ENCODE measurements at places on chromosomes 11 and 22.

GRCh38 chr11:12160680-12161079 is 50.3 kb downstream of the MICAL2 start:
- no peak for ATAC-seq

DNA sequence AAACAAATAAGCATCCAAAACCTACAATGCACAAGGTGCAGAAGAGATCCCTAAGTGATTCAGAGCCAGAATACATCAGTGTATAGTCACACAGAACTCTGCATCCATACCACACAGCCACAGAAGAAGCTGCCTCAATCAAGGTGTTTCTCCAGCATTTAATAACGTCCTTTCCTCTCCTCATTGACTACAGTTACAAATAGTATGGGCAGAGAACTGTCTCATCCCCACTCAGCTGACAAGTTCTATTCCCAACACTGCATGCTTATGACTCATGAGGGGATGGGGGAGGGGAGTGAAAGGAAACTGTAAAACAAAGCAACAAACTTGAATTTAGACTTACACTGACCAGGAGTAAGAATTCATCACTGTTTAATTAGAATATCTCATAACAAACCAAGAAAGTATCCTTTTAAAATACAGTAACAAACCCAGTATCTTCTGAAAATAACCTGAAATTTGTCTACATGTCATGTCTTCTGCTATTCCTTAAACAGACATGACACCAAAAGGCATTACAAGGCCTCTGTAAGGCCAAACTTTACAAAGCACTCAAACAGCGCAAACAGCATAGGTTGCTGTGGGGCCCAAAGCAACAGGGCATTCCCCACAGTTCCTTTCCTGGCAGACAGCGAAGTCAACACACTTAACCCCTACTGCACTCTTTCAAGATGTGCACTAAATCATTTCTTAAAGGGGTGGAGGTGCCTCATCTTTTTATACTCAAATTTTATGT is 29.3 kb downstream of the CELF1 start:
- peak; percentile 80 for ATAC-seq

DNA sequence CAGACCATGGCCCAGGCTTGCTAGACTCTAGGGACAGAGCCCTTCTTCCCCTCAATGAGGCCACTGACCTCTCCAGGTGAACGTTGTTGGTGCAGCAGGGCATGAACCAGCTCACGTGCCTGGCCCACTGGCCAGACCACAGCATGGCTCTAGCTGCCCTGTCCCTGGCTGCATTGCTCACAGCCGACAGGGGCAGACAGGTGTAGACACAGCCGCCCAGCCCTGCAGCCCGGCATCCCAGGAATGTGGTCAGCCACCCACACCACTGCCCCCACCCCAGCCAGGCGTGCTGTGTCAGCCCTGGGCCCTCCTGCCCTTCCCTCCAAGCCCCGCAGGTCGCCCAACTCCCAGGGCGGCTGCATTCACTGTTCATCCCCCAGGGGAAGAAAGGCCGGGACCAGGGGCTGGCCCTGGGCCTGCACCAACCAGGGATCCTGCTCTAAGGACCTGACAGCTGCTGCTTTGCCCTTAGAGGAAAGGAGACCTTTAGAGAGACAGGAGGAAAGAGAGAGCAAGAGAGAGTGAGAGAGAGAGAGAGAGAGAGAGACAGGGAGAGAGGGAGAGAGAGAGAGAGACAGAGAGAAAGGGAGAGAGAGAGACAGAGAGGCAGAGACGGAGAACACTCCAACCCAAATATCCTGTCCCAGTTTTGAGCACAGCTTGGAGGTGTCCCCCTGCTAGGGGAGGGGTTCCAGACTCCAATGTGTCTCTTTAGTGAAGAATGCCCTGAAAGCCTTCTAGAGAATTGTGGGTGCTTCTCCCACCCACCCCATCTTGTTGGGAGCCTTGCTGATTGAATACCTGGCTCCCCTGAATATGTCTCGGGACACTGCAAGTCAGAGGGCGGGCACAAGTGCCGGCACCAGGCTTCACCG is 44.2 kb upstream of the LINC01488 start:
- ATAC-seq = no peak

DNA sequence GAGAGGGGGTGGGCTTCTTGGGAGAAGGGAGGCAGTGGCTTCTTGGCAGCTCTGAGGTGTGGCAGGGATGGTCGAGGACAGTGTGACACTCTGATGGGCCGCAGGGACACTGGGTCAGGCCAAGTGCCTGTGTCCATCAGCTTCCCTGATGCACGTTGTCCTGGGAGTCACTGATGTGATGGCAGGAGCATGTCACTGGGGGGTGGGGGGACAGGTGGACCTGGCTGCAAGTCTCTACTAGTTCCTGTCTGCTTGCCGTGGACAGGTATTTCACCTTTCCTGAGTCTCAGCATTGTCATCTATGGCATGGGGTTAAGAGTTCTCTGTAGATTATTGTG is 592.9 kb downstream of the TBC1D22A start:
- no peak for ATAC-seq

DNA sequence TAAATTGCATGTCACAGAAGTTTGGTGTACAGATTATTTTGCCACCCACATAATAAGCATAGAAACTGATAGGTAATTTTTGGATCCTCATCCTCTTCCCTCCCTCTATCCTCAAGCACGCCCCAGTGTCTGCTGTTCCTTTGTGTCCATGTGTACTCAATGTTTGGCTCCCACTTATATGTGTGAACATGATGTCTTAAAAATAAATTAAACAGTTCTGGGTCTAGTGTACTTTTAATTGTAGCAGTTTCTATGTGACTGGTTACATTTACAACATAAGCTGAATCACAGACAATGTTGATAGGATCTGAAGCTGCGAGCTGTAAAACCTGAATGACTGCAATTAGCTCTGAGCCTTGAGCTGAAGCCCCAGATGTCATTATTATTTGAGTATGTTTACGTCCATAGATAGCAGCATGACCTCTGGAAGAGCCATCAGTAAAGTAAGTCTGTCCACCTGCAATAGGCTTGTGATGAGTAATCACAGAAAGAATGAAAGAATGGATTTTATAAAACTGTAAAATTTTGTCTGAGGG is 29.7 kb downstream of the OR10A6 start:
- ATAC-seq = no peak

GRCh38 chr11:126254819-126255218 is 13.9 kb downstream of the SRPRA start:
- ATAC-seq = no peak

DNA sequence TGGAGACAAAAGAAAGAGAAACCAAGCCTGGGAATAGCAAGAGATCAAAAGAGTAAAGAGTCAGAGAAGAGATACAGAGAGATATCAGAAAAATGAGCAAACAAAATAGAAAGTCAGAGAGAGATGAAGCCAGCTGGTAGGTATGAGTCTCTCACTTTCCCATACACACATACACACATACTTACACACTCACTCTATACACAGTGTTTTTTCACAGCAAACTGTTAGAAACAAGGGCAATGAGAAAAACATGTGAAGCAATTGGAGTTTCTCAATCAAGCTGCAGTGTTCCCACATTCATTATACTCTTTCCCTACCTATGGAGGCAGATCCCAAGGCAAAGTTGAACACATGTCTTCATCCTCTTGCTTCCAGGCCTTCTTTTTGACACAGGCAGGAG is 2.6 kb upstream of the NLRP10 start:
- ATAC-seq = no peak

GRCh38 chr22:39731481-39731880 is 160.9 kb downstream of the CACNA1I start:
- ATAC-seq = no peak

GRCh38 chr11:120646206-120646605 is 134.7 kb downstream of the GRIK4 start:
- no peak for ATAC-seq

- no peak for ATAC-seq
Measured at GRCh38 chr11:63242089-63242781, 1.2 kb downstream of the SLC22A25 start.

- no peak for ATAC-seq
Measured at GRCh38 chr11:39144351-39145130, 2314.9 kb downstream of the LRRC4C start.

- ATAC-seq = peak; percentile 47
Measured at GRCh38 chr22:39931251-39931650, 28.9 kb upstream of the TMA7B start.

GRCh38 chr22:23137905-23138561 is 3.8 kb downstream of the RSPH14 start:
- peak; percentile 14 for ATAC-seq

GRCh38 chr11:69383372-69384250 is 89.7 kb downstream of the MYEOV start:
- no peak for ATAC-seq

GRCh38 chr22:43185860-43186261 is 1.1 kb downstream of the TTLL12 start:
- no peak for ATAC-seq

DNA sequence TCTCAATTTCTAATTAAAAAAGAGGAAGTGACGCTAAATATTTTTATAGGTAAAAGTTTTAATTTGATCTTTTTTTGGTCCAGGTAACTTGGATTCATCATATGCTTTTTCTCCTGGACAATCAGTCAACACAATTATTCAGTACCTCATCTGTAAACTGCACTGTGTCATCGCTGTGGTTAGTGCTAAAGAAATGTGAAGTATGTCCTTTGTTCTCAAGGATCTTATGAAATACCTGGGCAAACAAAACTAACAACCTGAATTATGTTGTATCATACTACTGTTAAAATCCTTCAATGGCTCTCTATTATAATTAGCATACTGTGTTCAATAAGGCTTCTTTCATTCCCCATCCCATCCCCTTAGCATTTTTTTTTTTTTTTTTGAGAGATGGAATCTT is 19.9 kb upstream of the SCN3B start:
- ATAC-seq = no peak

DNA sequence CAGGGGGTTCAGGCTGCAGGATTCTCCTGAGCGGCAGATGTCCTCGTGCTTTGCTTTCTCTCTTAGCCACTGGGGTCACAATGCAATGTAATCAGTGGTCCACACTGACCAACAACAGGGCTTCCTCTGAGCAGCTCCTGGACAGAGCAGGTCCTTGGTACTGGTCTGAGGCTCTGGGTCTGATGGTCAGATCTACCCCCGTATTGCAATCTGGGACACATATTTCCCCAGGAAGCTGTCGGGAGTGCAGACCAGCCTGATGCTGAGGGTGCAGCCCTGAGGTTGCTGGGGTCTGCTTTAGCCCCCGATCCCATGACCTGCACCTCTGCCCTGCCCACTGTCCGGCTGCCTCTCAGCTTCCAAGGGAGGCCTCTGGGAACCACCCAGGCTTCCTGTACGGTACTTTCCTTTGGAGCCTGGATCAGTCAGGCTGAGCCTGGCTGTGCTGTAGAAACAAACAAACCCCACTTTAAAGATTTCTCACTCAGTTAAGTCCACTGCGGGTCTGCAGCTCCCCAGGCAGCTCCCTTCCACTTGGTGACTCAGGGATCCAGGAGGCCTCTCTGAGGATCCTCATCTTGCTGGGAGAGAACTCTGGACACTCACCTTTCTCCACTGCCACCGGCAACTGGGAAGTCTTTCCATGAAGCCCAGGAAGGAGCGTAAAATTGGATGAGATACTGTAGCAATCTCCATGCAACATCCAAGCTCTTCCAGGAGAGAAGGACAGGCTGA is 1046.6 kb downstream of the TBC1D22A start:
- ATAC-seq = no peak

DNA sequence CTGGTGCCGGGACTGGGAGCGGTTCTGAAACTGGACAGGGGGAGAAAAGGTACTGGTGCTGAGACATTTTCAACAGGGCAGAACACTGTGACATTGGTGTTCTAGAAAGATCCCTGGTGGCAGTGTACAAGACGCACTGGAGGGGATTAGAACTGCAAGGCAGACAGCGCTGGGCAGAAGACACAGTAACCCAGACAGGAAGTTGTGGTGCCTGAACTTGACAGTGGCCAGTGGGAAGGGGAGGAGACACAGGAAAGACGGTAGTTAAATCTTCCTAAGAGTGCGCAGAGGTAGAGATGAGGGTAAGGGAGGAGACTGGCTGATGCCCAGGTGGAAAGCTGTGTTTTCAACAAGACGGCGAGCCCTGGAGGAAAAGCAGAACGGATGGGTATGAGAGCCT is 24.5 kb downstream of the FAM227A start:
- peak; percentile 48 for ATAC-seq

DNA sequence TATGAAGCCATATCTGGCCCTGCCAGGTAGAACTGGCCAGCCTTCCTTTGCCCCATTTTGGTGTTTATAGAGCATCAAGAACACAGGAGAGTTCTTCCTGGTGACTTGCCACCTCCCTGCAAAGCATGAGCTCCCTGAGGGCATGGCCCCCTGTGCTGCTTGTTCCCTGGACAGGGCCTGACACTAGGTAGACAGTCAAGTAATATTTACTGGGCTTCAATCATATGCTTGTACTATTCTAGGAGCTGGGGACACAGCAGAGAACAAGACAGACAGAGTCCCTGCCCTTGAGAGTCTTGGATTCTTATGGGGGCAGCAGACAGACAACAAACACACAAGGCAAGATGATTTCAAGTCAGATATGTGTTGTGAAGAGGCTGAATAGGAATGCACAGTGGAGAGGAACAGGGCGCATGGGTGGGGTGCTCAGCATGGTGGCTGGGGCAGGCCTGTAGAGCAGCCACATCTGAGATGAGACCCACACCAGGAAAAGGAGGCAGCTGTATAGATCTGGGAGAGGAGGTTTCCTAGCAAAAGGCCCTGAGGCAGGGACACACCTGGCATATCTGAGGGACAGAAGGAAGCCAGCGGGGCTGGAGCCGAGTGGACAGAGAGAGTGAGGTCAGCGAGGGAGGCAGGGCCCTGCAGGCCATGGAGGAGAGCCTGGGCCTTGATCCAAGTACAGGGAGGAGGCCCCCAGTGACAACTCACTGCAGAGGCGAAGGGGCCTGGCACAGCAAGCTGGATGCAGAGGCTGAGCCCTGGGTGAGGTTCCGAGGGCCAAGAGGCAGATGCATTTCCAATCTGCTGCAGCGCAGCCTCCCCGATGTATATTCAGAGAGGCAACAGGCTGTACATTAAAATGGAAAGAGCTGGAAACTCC is 10.2 kb upstream of the CBX6 start:
- no peak for ATAC-seq

DNA sequence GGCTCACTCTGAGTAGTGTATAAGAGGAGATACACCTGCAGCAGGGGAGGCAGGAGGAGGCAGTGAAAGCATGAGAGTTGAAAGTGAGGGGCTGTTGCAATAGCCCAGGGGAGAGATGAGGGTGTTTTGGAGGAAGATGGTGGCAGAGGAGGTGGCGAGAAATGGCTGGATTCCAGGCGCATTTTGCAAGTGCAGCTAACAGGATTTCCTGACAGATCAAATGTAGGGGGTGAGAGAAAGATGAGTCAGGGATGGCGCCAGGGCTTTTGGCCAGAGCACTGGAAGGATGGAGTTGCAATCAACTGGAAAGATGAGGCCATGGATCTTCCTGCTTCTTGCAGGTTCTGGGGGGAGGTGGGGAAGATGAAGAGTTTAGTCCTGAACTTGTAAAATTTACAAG is 16.8 kb upstream of the TSPAN18 start:
- ATAC-seq = no peak

- ATAC-seq = no peak
Measured at GRCh38 chr11:34523053-34523452, 9.5 kb upstream of the ELF5 start.

- no peak for ATAC-seq
Measured at GRCh38 chr11:59756558-59756840, 1.3 kb downstream of the STX3 start.

Data from activated T-helper 17 cell treated with anti-CD3 and anti-CD28 coated beads, Interleukin-2, amount 50 U/mL, for 72 hours (primary cell).